Caco-2 (cell line): ENCODE measurements at places on chromosomes 2 and 18. TPM values are rescaled to one million over a fixed set of nuclear protein-coding genes. Genes with fewer than 3 reads are reported as not detected.

GRCh38 chr2:20108655-20109396 is 57.4 kb upstream of the LAPTM4A start:
- H3K27me3 ChIP-seq, result no peaks in the 10 kb centered on the region
- no peak overlapping the region for H3K27ac ChIP-seq
- H3K4me3 ChIP-seq, result no peak overlapping the region
- H3K4me1 ChIP-seq, result peaks cover 17% of the 10 kb centered on the region
- no peaks in the 10 kb centered on the region for H3K36me3 ChIP-seq

- no peaks in the 10 kb centered on the region for H3K27me3 ChIP-seq
- H3K36me3 ChIP-seq, result no peaks in the 10 kb centered on the region
- no peak overlapping the region for H3K4me3 ChIP-seq
- no peak overlapping the region for H3K27ac ChIP-seq
Observed at GRCh38 chr18:63890950-63891304, 3.4 kb downstream of the SERPINB2 start.

DNA sequence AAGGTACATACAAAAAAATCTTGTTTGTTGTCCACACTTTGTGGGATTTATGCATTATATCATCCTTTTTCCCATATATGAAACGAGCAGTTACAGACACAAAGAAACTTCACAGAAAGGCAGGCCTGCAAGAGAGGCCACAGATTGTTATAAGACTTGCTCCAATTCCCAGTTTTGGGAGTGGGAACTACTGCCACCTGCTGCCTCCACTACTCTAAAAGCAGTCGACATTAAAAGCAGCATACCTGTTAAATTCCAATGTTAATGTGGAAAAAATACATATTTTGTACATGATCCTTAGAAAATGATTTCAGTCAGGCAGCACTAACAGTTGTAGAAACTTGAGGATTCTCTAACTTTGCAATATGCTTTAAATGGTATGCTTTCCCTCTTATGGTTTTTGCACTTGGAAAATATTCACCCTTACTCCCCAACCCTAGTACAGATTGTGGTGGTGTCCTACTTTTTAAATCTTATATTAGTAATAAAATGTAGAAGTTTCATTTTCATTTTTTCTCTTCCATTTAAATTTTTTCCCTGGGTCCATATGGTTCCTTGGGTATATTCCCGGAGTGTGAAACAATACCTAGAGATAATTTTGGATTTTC is 37.9 kb downstream of the SLC38A11 start:
- H3K27me3 ChIP-seq, result no peaks in the 10 kb centered on the region
- H3K4me1 ChIP-seq, result peaks cover 40% of the 10 kb centered on the region
- no peak overlapping the region for H3K4me3 ChIP-seq
- no peaks in the 10 kb centered on the region for H3K36me3 ChIP-seq
- H3K27ac ChIP-seq, result no peak overlapping the region

DNA sequence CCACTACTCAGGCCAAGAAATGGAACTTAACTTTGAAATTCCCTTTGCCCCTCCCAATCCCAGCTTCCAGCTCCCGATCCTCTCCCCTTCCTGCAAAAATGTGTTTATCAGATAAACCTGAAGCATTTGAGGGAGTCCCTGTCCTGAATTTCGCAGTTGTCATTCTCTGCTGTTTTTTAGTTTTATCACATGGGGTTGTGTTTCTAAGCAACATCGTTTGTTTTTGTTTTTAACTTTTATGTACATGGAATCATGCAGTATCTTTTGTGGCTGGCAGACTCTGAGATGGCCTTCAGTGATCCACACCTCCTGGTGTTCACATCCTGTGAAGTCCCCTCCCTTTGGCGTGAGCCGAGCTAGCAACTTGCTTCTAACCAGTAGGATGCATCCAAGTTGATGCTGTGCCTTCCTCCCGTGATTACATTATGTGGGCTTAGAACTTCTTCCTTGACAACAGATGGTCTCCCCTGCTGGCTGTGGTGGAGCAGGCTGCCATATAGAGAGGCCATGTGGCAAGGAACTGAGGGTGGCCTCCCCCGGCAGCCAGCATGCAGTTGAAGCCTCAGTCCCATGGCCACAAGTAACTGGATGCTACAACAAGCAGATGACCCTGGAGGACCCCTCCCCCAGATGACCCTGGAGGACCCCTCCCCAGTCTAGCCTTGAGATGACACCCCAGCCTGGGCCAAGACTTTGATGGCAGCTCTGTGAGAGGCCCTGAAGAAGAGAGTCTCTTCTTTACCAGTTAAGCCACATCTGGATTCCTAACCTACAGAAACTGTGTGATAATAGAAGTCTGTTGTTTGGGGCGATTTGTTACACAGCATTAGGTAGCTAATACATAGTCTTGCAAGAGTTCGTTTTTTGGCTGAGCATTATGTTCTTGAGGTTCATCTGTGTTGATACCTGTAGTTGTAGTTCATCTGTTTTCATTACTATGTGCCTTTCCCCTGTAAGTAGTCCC is 27.7 kb downstream of the SH3BP4 start:
- H3K4me3 ChIP-seq, result no peak overlapping the region
- DNase-seq, result no peak
- H3K36me3 ChIP-seq, result no peaks in the 10 kb centered on the region
- no peak overlapping the region for H3K27ac ChIP-seq
- peaks cover 39% of the 10 kb centered on the region for H3K4me1 ChIP-seq

DNA sequence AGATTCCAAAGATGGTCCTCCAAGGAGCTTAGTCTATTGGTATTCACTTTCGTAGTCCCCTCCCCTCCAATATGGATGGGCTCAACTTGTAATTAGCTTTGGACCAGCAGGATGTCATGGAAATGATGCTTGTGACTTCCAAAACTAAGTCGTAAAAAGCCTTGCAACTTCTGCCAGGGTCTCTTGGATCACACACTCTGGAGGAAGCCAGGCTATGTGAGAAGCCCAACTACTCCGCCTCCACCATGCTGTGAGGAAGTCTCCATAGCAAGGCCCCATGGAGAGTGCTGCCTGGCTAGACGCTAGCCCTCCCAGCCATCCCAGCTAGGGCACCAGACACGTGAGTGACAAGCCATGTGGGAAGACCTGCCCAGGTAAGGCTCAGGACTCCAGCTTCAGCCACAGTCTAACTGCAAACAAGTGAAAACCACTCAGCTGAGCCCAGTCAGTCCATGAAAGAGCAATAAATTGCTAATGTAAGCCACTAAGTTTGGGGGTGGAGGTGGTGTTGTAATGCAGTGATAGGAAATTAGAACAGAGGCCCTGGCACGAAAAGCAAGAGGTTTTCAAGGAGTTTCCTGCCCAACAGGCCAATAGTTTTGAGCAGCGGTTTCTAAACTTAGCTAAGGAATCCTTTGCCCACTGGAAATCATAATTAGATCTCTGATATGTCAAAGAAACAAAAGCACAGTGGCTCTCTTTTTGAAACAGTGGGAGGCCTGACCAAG is 77.5 kb upstream of the GLI2 start:
- no peaks in the 10 kb centered on the region for H3K27me3 ChIP-seq
- no peaks in the 10 kb centered on the region for H3K36me3 ChIP-seq
- no peaks in the 10 kb centered on the region for H3K4me1 ChIP-seq

DNA sequence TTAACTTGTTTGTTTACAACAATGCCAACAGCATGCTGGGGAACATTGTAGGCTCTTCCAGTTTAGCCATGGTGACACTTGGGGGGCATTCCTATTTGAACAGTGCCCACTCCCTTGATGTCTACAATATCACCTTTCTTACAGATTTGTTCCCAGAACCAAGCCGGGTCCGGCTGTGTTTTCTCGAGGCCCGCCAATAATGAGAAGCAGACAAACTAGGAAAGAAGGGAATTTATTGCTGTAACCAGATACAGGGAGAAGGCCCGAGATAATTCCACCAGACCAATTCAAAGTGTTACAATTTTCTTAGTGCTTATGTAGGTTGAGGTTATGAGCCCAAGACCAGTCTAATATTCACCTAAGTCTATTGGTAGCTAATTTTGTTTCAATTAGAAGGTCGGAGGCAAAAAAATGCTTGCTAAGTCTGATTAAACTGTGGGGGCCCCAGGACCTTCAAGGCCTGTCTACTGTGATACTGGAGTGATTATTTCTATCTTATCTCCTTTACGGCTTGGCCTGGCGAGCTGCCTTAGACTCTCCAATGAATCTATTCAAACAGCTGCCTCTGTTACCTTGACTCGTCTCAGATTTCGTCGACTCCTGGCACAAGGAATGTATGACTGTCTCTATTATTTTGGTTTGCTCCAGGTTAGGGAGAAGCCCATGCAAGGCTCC is 59.1 kb upstream of the PSME4 start:
- no peak overlapping the region for H3K4me3 ChIP-seq
- peaks cover 14% of the 10 kb centered on the region for H3K4me1 ChIP-seq
- no peaks in the 10 kb centered on the region for H3K36me3 ChIP-seq
- H3K27me3 ChIP-seq, result no peaks in the 10 kb centered on the region
- DNase-seq, result no peak
- H3K27ac ChIP-seq, result no peak overlapping the region

DNA sequence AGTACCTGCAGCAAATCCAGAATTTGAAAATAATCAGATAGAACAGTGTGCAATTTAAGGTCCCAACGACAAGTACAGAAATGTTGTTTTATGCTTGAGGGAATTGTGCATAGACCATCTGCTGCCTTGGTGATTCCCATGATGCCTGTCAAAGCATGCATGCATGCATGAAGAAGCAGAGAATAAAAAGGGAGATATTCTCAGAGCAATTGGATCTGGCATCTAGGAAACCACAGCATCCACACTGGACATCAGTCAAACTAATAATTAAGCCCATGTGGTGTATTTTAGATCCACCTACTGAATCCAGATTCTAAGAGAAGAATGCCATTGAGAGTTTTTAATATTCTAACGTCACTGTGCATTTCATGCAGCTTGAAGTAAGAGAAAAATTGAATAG is 361.2 kb downstream of the FSIP2 start:
- H3K4me3 ChIP-seq, result no peak overlapping the region
- H3K27me3 ChIP-seq, result no peaks in the 10 kb centered on the region
- H3K36me3 ChIP-seq, result no peaks in the 10 kb centered on the region
- no peak overlapping the region for H3K27ac ChIP-seq

Gene ZNF514
- 20.0 and 21.9 TPM in 2 replicates for total RNA-seq

Gene CEBPZOS
- 55.3 and 56.0 TPM in 2 replicates for total RNA-seq

Gene WNT10A
- total RNA-seq, result 0.81 and 1.2 TPM in 2 replicates

Gene ONECUT2
- 0.28 and 0.86 TPM in 2 replicates for total RNA-seq

Gene TMEM200C
- 0.05 TPM in 1 of 2 replicates, not detected in the other for total RNA-seq

Gene PAX3
- not detected in 2 replicates for total RNA-seq
